Activated CD8-positive, alpha-beta T cell treated with anti-CD3 and anti-CD28 coated beads, Interleukin-2, amount 10 ng/mL, durations not matched to agents 7 days and 5 days (primary cell): ENCODE measurements at places on chromosomes 16 and 17.
A peak's percentile ranks its signal among the peaks of the same experiment; 100 is the strongest.

DNA sequence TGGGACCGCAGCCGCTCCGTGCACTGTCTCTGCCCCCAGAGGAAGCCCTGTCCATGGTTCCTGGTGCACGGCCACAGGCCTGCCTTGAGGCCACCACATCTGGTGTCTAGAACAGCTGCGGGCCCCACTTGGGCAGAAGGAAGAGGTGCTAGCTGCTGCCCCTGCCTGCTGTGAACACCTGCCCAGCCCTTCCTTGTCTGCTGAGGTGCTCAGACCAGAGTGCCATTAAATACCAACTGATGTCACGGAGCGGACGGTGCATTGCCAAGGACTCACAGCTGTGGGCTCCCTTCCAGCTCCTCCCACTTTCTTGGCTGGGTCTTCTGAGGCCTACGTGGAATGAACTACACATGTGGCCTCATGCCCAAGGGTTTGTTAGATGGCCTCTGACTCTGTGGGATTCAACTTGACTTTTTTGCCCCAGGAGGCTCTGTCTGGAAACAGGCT is 146.1 kb downstream of the RAB11FIP4 start:
- no peak for DNase-seq

- DNase-seq, result peak; percentile 22
Observed at GRCh38 chr17:73823684-73824083, 179.4 kb upstream of the SDK2 start.

DNA sequence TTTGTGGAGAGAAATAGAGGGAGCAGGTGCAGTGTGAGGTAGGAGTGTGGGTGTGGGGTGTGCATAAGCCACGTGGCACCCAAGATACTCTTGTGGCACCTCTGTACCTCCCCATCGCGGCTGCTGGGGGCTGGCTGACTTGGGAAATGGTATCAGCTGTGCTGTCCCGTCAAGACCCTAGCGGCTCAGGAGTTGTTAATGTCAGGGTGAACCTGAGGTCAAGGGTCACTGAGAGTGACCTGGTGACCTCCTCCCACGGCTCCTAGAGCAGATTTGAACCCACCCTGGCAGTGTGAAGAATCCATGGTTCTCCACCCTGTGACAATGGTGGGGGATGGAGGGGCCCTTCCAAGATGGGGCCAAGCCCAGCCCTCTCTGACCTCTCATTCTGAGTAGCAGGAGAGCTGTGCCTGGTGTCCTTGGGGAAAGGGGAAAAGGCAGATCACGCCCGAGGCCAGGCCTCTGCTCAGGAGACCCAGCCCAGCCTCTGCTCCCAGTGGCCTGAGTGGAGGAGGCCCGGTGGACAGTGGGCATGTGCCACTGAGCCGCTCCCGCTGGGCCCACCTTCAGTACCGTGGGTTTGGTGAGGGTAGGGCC is 3.0 kb upstream of the WFIKKN2 start:
- no peak for DNase-seq

- DNase-seq, result no peak
Observed at GRCh38 chr16:59341368-59341767, 607.3 kb upstream of the GOT2 start.

- DNase-seq, result peak; percentile 85
Observed at GRCh38 chr16:66608241-66609138, 4.0 kb downstream of the CMTM3 start.

DNA sequence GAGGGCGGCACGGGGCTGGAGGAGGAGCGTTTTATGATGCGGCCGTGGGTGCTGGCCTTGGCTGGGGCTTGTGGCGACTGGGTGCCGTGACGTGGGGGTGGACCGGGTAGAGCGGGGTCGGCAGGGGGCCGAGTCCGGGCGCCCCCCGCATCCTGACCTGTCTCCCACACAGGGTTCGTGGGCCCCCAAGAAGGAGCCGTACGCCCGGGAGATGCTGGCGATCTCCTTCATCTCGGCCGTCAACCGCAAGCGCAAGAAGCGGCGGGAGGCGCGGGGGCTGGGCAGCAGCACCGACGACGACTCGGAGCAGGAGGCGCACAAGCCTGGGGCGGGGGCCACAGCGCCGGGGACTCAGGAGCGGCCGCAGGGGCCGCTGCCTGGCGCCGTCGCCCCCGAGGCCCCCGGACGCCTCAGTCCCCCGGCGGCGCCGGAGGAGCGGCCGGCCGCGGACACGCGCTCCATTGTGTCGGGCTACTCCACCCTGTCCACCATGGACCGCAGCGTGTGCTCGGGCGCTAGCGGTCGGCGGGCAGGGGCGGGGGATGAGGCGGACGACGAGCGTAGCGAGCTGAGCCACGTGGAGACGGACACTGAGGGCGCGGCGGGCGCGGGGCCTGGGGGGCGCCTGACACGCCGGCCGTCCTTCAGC is 81.6 kb downstream of the ARHGAP23 start:
- no peak for DNase-seq

DNA sequence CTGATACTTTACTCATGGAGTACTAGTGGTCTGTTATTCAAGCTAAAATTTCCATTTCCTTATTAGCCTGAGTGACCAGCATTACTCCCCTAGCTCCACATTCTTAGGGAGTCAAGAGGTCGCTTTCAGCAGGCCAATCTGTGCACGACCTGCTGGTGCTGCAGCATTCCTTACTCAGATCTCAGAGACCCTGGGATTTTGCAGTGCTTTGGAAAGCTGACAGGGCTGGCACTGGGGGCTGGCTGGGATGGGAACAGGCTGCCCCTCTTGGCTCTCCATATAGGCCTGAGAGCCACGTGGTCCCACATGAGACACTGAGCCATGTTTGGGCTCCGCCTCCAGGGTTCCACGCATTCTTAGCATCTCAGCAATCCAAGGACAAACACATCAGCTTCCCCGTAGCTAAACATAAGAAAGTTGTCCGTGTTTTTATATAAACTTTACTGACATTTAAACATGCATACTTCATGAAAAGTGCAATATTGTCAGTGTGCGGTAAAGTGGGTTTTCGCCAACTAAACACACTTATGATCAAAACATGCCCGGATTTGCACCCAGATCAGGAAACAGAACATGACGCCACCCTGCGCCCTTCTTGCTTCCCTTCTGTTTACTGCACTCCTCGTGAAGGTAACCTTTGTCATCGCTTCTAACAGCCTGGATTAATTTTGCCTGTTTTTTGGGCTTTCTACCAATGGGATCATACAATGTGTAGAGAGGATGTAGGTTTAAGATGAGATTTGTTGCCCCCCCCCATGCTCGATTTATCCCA is 254.5 kb upstream of the CACNG5 start:
- no peak for DNase-seq

DNA sequence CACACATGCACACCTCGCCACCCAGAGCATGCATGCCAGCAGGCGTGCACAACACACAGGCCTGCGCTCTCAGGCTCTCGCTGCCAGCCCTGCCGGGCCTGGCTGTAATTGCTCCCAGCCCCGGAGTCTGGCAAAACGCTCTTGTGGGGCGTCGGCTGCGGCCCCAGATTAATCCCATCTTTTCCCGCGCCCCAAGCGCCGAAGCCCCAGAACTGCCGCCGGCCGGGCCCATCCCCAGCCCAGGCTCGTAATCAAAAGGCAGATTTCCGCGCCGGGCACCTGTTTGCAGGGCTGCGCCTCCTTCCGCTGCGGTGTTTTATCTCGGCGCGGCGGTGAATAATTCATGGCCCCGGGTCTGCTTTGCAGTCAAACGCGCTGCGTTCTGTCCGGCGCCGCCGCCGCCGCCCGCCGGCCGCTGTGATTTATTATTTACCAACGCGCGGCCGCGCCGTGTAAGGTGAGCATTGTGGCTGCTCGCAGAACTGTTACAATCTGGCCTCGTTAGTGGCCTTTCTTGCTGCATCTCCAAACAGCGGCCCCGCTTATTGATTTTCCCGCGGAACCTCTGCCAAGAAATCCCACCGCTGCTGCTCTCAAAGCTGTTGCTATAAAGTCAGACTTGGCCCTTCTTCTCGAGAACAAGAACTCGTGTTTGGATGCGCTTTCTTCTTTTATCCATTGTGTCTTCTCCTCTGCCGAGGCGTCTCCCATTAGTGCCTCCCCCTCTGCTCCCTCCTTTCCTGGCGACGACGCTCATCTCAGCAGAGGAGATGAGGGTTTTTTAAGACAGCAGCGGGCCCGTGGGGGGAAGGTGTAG is 126.1 kb downstream of the IRX5 start:
- peak; percentile 22 for DNase-seq

GRCh38 chr16:50546125-50546524 is 2.1 kb upstream of the NKD1 start:
- DNase-seq, result no peak

DNA sequence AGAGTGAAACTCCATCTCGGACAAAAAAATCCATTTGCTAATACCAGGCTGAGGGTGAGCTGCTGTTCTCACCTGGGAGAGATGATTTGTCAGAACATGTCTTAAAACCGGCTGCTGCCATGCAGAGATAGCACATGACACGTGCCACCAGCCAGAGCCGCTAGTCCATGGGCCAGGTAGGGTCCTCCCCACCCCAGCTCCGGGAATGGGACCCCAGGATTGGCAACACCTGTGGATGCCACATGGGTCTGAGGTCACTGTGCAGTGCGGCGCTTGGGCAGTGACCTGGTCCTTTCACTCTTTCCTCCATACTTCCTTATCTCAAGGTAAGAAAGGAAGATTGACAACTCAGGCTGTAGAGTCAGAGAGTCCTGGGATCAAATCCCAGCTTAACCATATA is 393.3 kb upstream of the TNRC6C start:
- no peak for DNase-seq

DNA sequence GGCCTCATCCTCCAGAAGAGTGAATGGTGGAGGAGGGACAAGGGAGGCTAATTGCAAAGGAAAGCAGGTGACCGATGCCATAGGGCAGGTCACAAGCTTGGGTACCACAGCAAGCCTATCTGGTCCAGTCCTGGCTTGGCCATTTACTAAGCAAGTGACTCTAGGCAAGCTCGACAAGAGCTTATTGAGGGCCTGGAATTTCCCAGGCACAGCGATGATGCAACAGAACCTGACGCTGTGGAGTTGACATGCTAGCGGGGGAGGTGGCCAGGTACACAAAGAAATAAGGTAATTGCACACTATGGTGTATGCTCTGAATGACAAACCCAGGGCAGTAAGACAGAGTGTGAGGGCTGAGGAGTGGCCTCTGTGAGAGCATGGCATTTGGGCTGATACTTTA is 98.5 kb downstream of the PGS1 start:
- no peak for DNase-seq

- no peak for DNase-seq
Observed at GRCh38 chr17:1506649-1507267, 9.7 kb downstream of the INPP5K start.

GRCh38 chr17:32445971-32446370 is 1.7 kb downstream of the PSMD11 start:
- no peak for DNase-seq

DNA sequence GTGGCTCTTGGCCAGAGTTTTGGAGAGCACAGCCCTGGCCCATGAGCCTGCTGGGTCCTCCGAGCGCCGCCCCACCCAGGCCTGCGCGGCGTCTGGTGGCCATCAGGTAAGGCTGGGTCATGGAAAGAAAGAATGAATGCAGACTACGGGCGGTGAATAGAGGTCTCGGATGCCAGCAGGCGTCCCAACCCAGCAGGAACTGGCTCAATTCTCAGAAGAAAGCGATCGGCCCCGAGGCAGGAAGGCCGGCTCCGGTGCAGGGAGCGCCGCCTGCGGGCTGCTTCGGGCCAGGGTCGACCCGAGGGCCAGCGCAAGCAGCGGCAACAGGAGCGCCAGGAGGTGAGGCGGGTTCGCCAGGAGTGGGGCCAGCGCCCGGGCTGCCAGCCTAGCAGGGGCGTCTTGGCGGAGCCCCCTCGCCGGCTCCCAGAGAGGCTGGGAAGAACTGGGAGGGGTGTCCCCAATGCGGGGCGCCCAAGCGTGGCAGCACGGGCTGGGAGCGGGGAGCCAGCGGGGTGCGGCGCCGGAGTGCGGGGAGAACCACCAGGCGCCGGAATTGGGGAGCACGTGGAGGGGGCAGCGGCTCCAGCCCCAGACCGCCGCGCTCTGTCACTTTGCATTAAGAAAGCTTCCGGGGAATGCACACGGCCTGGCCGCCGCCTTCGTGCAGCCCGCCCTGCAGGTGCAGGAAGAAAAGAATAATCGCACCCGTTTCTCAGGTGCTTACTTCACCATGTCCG is 7.1 kb upstream of the TMC5 start:
- DNase-seq, result peak; percentile 26

DNA sequence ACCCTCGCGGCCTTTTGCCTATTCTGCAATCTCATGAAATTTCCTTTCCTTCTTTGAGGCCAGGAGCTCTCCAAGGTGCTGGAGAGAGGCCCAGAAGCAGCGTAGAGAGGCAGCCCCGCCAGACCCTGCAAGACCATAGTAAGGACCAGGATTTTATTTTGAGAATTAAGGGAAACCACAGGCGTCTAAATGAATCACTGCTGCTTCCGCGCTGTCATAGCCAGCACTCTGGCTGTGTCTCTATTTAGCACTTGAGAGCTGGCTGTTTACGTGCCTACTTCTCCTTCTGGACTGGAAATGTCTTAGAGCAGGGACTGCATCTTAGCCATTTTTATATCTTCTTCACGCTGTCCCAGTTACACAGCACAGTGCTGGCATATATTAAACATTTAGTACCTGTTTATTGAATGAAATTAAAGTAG is 37.6 kb upstream of the PIRT start:
- DNase-seq, result peak; percentile 38

DNA sequence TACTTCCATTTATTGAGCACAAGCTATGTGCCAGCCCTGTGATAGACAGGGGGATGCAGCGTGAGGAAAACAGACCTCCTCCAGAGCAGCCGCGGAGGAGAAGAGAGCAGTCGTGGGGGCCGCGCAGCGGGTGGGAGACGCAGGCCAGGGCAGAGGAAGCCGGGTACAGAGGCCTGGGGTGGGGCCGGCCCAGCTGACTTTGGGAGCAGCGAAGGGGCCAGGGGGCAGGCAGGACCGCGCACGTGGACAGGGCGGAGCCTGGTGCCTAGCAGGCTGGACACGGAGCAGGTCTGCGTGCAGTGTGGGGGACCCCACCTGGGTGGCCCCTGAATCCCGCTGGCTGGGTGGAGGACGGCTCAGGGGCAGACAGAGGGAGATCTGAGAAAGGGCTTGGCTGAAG is 46.2 kb downstream of the ZFPM1 start:
- DNase-seq, result no peak

- no peak for DNase-seq
Observed at GRCh38 chr17:73091410-73091769, 1.1 kb downstream of the SLC39A11 start.

- DNase-seq, result peak; percentile 67
Observed at GRCh38 chr16:72847187-72848027, 200.5 kb downstream of the ZFHX3 start.

- DNase-seq, result no peak
Observed at GRCh38 chr17:34633351-34633750, 54.0 kb downstream of the TMEM132E start.

GRCh38 chr17:46745376-46745775 is 73.1 kb downstream of the WNT3 start:
- no peak for DNase-seq

GRCh38 chr17:28151001-28151400 is 108.5 kb downstream of the NLK start:
- no peak for DNase-seq

GRCh38 chr17:71085238-71086033 is 916.1 kb downstream of the KCNJ2 start:
- DNase-seq, result no peak
